ENCODE measurements at places on chromosomes 2 and 18.

GRCh38 chr18:10557085-10557677 is 31.4 kb downstream of the NAPG start:
- DNase-seq: no peak

GRCh38 chr2:45312275-45312674 is 298.8 kb downstream of the SRBD1 start:
- no peak for DNase-seq

DNA sequence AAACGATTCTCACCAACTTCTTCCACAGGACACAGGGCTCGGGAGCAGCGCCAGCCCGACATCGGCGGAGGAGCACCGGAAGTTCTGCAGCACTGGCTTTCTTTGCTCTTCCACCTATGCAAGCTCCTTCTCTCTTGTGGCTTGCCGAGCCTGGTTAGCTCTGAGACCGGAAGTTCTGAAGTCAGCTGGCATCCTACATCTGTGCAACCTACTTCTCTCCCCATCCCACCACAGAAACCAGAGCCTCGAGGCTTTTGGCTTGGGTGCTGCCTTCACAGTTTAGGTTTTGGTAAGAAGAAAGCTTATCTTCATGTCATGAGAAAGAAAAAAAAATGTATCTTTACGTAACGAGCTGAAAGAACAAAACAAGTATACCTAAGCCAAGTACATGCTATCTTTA is 111.7 kb downstream of the ANKRD44 start:
- no peak for DNase-seq

DNA sequence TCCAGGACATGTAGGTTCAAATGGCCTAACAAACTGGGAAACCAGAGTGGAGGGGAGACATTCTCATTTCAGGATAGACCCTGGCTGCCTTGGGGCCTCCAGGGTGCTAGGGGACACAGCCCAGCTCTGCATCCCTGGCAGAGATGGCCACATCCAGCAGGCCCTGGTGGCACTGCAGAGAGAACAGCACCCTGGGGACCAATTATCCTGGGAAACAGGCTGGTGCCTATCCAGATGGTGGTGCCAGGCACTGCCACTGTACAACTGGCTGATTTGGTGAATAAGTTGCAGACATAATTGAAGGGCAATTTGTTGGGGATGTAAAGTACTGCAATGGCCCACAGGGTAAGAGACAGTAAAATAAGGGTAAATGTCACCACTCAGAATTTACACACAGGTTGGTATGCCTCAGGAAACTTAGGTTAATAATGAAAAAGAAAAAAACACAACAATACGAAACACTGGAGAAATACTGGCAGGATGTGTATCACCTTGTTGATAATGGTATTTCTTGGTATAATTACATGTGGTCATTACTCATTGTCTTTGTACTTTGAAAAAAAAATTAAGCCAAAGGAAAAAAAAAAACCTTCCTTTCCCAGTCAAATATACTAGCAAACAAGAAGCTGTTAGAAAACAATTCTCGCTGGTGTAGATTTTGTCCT is 12.8 kb upstream of the SFTPB start:
- DNase-seq: no peak

DNA sequence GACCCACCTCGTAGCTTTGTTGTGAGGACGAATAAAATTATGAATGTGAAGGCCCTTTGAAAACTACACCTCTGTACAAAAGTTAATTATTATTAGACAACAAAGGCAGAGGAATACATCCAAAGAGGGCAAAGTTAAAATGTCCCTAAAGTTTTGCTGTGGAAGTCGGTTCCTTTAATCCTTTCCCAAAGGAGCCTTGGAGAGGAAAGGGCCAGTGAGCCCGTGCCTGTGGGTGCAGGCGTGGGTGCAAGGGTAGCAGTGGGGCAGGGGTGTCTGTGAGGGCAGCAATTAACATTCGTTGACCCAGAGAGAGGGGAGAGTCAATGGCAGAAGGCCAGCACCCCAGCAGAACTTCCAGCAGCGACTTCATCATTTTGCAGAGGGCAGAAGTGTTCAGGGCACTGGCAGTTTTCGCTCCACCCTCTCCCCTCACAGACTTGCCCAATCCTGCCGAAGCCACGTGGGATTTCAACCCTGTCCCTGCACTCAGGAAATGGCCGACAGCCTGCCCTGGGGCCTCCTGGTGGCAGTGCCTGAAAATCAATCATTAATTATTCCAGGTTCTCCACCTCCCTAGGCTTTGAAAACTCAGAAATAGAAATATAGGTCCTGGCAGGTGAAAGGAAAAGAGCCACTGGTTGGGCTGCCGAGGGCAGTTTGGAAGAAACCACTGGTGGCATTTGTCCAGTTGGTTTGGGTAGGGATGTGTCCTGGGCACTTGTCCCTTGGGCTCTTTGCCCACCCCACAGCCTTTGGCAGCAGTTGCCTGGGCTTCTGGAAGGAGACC is 4.2 kb upstream of the PAX8 start:
- no peak for DNase-seq

GRCh38 chr2:76851000-76851399 is 671.2 kb downstream of the LRRTM4 start:
- no peak for DNase-seq

DNA sequence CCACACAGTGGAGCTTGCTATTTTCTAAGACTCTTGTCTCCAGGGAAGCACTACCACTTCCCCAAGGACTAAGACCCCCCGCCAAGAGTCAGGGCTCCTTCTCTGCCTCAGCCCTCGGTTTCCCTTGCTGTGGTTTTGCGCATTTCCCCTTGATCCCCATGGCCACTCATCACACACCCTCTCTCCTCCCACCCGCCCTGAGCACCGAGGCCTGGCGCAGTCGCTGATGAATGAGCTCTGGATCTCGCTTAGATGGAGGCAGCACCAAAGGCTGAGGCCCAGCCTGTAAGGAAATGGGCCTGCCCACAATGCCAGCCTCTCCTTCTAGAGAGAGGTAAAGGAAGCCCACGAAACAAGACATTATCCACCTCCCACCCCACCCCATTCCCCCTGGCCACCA is 96.9 kb downstream of the TNS1 start:
- DNase-seq: no peak

GRCh38 chr2:230829959-230830358 is 34.8 kb upstream of the ITM2C start:
- no peak for DNase-seq

GRCh38 chr2:188367164-188367563 is 75.5 kb downstream of the GULP1 start:
- no peak for DNase-seq

DNA sequence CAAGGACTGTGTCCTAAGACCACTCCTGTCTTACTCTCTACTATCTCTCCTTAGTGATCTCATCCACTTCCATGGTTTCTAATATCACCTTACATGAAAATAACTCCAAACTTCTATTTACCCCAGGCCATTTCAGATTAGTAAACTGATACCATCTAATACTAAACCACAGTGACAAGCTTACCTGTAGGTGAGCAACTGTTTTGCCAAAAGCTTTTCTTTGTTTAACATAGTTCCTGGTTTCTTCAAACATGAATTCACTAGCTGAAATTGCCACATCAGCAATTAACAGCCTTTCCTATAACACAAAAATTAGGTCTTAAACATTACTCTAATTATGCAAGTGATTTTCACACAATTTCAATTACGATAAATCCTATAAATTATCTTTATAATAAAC is 22.1 kb downstream of the ACADL start:
- DNase-seq: no peak

DNA sequence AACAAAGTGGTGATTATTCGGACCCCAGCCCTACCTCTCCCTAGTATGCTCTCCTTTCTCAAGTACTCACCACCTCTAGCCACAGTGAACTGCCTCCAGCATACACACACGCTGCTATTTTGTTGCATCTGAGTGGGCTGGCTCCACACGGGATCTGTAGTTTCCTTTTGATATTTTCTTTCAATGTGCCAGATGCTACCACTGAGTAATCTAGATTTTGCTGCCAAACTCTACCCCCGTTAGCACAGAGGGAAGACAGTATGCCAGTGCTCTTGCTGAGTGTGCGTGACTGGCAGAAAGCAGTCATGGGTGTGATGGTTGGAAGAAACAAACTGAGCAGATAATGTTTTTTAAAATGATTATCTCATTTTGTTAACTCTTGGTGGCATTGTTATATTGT is 11.6 kb downstream of the CFLAR start:
- DNase-seq: no peak

DNA sequence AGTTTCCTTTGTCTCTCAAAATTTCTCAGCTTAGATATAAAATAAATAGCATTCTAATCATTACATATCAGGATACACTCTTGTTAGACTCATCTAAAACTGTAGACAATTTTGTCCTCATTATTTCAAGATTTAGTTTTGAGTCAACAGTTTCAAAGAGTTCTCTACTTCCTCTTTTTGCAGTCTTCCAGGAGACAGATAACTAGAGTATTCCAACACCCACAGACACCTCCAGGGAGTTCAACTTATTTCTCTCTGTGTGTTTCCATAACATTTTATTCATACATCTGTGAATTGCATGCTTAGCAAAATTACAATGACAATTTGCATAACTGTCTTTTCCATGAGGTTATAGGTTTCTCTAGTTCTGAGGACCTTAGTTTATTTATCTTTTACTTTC is 166.6 kb upstream of the HNMT start:
- no peak for DNase-seq

- no peak for DNase-seq
These were observed 274.4 kb upstream of the CHAC2 start for GRCh38 chr2:53493210-53493609.

GRCh38 chr18:79245517-79246001 is 150.2 kb upstream of the NFATC1 start:
- DNase-seq: no peak

GRCh38 chr2:217621391-217621801 is 381.4 kb downstream of the TNS1 start:
- DNase-seq: no peak

GRCh38 chr2:20930928-20931327 is 108.0 kb upstream of the LDAH start:
- peak; percentile 2 for DNase-seq

DNA sequence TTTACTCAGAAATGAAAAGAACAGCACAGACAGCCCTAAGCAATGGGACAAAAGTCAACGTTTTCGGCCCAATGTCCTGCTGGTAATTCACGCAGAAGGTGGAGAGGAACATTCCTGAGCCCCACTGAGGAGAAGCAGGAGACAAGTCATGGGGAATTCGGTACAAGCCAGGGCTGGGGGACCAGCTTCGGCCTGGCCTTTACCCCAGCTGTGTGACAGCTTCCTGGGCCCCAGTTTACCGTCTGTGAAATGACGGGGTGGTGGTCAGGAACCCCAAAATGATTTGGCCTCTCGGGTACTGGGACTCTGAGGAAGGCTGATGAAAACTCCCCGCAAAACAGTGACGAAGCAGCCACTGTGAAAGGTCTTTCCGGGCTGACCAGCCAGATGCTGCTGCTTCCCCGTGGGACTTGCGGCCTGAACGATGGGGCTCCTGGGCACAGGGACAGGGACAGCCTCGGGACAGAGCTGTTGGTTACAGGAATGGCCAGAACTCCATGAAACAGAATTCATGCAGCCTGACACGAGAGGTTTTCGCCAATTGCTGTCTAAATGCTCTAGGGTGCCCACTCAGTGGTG is 21.6 kb downstream of the KIF1A start:
- no peak for DNase-seq

DNA sequence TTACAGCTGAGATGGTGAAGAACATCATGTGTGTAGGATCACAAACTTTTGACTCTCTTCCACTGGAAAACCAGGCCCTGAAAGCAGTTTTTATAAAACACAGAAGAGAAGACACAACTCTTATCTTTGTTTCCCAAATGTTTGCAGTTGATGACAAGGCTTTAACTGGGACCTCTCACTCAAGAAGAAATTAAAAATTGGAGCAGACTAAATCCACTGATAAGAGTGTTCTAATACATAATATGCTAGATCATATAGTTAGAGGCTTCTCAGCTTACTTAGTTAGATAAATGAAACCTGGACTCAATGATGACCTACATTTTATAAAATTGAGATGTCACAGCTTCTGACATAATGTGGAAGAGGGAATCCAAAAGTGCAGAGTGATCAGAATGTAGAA is 158.3 kb upstream of the WDSUB1 start:
- no peak for DNase-seq

- no peak for DNase-seq
These were observed 43.7 kb downstream of the MEX3C start for GRCh38 chr18:51153659-51154371.

DNA sequence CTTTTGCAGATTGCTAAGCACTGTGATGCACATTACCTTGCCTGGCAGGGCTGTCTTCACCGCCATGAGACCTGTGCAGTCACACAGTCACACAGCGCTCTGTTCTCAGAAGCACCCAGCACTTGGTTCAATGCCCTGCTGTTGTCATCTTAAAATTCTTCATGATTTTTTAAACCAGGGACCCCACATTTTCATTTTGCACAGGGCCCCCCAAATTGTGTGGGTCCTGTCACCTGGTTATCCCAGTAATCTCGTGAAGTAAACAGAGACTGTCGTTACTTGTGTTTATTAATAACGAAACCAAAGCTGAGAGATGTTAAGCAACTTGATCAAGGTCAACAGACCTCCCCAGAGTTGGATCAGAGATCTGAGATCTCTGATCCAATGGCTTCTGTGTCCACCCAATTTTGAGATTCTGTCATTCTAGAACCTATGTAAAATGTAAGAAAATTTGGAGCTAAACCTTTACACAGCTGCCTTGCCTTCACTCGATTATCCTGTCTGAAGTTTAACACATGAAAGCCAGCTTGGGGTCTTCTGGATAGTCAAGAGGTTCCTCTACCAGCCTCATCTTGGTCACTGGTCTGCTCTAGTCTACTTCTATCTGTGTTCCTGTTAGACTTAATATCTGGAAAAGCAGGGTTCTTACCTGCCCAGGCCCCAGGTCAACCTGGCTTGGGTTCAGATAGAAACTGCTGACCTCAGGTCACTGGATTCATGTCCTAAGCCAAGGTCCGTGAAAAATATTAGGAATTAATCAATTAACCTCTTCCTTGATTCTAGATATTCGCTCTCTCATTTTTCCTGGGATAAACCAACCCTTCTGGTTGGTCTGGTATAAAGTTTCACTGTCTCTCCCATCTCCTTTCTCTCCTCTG is 13.7 kb upstream of the TTC39C start:
- DNase-seq: no peak

GRCh38 chr2:213281156-213281555 is 3.1 kb upstream of the SPAG16 start:
- no peak for DNase-seq

- no peak for DNase-seq
These were observed 49.9 kb downstream of the LPIN2 start for GRCh38 chr18:2963048-2963447.
